ENCODE measurements at places on chromosomes 5 and 9. TPM values are rescaled to one million over a fixed set of nuclear protein-coding genes. Genes with fewer than 3 reads are reported as not detected.

GRCh38 chr5:91641730-91642350, 258.7 kb upstream of the ARRDC3 start:
- no peak for DNase-seq

GRCh38 chr5:149719666-149720065, 10.4 kb upstream of the PPARGC1B start:
- no peak for DNase-seq

DNA sequence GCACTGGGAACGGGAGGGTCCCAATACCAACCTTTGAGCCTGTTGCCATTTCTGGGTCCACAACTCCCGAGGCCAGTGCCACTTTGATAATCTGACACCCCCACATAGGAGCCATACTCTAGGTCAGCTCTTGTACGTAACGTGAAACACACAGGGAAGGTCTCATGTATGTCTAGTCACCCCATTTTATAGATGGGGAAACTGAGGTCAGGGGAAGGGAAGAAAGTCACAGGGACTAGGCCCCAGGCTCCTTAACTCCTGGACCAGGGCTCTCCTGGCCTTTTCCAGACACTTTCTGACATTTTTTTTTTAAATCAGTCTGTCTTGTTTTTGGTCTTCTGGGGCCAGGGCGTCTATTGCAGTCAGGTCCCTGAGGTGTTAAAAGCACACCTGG, 80.3 kb upstream of the SLC25A51 start:
- no peak for DNase-seq

The MAPKAP1 gene
- 43.3 TPM for total RNA-seq

DNA sequence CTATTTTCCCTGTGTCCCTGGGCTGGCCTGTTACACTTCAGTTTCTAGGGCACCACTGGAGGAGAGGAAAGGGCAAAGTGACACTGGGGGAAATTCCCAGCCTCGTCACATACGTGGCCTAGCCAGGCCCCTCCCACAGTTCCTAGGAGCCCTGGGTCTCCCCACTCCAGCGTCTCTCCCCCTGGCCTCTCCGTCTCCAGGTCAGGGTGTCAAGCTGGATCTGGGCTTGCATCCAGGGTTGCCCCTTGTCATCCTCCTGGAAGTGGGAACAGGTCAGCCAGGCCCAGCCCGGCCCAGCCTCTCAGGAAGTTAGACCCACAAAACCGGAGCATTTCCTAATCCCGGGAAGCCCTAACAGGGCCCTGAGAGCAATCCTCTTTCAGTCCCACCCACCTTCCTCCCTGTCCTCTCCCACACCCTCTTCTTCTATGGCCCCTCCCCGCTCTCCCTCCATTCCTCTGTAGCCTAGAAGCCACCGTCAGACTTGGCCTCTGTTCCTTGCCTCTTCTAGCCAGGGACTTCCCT, 4.7 kb upstream of the TNIP1 start:
- no peak for DNase-seq

The GABRA1 gene
- 34.5 TPM for total RNA-seq

DNA sequence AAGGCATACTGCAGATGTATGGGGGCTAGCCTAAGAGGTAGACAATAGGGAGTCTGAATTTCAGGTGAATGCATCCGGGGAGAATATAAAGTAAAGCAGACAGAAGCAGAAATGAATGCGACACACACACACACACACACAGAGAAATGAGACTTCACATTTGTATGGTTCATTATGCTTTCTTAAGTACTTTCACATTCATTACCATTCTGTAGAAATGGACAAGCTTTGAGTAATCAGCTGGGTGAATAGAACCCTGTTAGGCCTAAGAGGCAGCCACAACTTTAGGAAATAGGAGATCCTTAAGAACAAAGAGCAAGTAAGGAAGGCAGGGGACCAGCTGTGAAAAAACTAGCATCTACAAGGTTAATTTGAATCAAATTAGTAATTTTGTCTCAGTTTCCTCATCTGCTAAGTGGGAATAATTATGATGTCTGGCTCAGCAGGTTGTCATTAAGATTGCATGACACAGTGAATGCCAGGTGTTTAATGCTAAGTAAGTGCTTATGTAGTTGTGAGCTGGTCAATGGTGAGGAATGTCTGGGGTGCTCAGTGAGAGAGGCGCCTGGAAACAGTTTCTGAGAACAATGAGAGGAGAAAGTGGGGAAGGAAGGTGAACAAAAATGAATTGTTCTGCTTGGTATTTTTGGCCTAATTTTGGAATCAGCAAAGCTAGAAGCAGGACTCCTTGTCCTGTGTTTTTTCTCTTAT, 265.8 kb upstream of the CLINT1 start:
- no peak for DNase-seq

GRCh38 chr9:13568405-13568804, 288.9 kb upstream of the MPDZ start:
- no peak for DNase-seq

The MOB3B gene
- total RNA-seq = 5.6 TPM

DNA sequence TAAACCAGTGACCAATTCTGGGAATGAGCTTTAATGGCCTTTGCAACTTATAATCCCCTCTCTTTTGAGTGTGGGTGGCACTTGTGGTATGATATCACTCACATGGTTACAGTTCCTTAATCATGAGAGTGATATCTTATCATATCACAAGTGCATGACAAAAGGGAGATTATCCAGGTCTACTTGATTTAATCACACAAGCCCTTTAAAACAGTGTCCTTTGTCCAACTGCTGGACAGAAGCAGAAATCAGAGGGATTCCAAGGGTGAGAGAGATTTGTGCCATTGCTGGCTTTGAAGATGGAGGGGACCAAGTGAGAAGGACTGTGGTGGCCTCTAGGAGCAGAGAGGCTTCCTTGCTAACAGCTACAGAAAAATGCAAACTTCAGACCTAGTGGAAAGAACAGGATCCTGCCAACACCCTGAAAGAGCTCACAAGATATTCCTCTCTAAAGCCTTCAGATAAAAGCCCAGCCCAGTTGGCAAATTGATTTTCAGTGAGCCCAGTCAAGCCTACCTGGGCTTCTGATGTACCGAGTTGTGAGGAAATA, 279.0 kb upstream of the TLE4 start:
- no peak for DNase-seq

The MED7 gene
- 24.2 TPM for total RNA-seq

DNA sequence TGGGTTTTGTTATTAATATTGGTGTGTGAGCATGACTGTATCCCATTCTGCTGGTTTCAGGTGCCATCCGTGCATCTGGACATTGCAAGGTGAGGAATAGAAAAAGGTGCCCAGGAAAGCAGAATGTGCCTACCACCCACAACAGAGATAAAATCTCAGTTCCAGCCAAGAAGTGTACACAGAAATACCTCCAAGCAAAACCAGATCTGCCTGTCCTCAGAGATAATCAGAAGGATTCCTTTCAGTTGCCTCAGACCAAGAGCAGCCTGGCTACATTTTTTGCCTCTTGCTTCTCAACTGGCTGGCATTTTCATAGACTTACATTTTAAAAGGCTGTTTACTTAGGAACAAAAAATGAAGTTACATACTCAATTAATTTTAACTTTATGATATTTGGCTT, 12.1 kb upstream of the ABLIM3 start:
- no peak for DNase-seq

The HTR4 gene
- 0.54 TPM for total RNA-seq

The ZSWIM6 gene
- total RNA-seq = 29.8 TPM

DNA sequence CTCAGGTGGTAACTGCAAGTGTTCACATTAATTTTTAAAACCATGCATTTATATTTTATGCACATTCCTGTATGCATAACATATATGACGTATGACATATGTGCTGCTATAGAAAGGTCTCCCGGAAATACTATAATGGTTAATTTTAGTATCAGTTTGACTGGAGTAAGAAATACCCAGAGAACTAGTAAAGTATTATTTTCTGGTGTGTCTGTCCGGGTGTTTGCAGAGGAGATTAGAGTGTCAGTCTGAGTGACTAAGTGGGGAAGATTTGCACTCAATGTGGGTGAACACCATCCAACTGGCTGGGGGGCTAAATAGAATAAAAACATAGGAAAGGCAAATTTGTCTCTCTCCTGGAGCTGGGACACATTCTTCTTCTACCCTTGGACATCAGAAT, 26.9 kb downstream of the UIMC1 start:
- DNase-seq = no peak

- no peak for DNase-seq
These were observed 167.5 kb downstream of the NMUR2 start for GRCh38 chr5:152237531-152237930.

- DNase-seq = no peak
These were observed 62.5 kb upstream of the DNAH5 start for GRCh38 chr5:14006823-14007520.

The SREK1IP1 gene
- 20.6 TPM for total RNA-seq

GRCh38 chr9:33446946-33447798, at the start of gene AQP3:
Gene AQP3, minus strand, starts transcription at chr9:33447593. Its CDS starts 63 bp downstream, at chr9:33447530.
- peak; percentile 72 for DNase-seq

The CFAP90 gene
- total RNA-seq = 2.7 TPM

The PCDHB11 gene
- 12.2 TPM for total RNA-seq

The OLFM1 gene
- 68.8 TPM for total RNA-seq

The SHROOM1 gene
- total RNA-seq = 2.4 TPM

The FGF18 gene
- total RNA-seq = 0.36 TPM

GRCh38 chr5:137498301-137498735, 808 bp downstream of the SPOCK1 start:
- peak; percentile 51 for DNase-seq

The ABLIM3 gene
- total RNA-seq = 43.3 TPM
